ENCODE measurements at places on chromosomes 5 and 9.

GRCh38 chr9:4661165-4661564 lies 929 bp upstream of the PLPP6 start:
- DNase-seq: no peak

GRCh38 chr5:176466245-176466871 lies 18.2 kb downstream of the FAF2 start:
- peak; percentile 43 for DNase-seq

DNA sequence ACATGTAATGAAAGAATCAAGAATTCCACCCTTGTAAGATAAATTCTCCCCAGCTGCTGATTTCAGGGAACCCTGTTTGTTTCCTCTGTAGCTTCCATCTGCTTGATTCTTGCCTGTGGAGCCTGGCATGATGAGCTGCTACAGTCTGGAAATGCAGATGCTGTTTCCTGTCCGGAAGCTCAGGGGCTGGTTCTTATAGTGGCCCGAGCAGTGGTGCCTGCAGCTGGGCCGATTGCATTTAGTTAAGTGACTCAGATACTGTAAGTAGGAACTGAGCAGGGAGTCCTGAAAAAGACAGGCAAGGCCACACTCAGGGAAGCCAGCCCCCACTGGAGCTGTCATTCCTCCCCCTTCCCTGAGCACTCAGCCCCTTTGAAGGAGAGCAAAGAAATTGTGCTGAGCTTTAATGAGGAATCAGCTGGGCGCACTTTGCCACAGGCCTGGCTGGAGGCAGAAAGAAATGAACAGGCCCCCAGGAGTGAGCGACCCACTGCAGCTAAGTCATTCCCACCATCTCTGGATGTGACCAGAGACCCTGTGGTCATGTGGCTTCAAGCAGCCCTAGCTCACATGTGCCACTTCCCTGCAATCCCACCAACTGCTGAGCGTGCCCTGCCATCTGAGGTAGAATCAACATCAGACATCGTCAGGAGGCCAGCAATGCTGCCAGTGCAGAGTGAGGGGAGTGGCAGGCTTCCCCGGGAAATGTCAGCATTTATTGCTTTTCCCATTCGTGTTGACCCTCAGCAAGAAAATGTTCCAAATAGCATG lies 206.0 kb upstream of the WWC1 start:
- no peak for DNase-seq

- DNase-seq: peak; percentile 18
Measured at GRCh38 chr5:95284572-95285408, at the start of gene MCTP1. MCTP1 (minus strand) TSS chr5:95285094.

- no peak for DNase-seq
Measured at GRCh38 chr9:127746959-127747569, 12.0 kb upstream of the TOR2A start.

- DNase-seq: no peak
Measured at GRCh38 chr5:140011297-140011802, 31.7 kb downstream of the NRG2 start.

DNA sequence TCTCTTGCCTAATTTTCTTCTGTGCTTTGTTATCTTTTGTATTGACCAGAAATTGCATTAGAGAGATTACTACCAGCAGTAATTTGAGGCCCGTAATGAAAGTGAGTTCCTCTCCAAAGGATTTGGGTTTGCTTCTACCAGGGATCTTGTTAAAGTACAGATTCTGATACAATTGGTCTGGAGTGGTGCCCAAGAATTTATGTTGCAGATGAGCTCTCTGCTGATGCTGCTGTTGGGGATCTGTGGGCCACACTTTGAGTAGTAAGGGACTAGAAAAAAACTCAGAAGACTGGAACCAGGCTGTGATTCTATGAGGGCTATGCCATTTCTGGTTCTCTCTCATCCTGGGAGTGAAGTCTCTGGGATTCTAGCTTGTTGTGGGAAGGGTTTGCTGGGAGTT lies 192.2 kb downstream of the SEC61B start:
- no peak for DNase-seq

GRCh38 chr5:116448450-116448849 lies 126.2 kb downstream of the SEMA6A start:
- DNase-seq: no peak

DNA sequence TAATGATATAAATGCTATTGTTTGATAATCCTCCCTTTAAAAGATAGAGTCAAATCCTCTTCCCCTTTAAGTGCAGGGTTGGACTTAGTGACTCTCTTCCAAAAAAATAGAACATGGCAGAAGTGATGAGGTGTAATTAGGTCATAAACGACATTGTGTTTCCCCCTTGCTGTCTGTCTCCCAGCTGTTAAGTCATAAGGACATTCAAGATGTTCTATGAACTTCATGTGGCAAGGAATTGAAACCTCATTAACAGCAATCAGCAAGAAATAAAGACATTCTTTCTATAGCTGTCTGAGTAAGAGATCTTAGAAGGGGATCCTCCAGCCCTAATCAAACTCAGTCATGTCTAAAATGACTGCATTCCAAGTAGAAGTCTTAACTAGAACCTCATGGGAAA lies 3.3 kb upstream of the SLC25A46 start:
- DNase-seq: no peak

DNA sequence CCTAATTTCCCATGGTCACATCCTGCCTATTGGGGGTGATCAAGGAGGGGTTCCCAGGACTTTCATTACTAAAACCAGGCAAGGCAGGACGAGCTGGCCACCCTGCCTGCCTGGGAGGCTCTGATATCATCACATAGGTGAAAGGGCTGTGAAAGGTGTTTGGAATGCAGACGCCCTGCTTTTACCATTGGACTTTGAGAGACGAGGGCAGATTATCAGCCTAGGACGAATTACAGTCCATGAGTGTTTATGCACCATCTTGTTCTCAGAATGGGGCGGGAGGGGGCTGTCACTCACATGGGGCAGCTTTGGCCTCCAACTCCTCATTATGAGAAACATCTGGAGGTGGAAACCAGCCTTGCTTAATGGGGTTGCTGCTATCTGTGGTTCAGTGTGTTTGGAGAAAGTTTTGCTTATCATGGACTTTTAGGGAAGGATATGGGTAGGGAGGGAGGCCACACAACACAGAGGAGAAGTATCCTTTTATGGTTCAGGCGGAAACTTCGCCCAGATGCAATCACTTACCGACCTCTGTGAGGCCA lies 69.8 kb upstream of the UBTD2 start:
- no peak for DNase-seq

DNA sequence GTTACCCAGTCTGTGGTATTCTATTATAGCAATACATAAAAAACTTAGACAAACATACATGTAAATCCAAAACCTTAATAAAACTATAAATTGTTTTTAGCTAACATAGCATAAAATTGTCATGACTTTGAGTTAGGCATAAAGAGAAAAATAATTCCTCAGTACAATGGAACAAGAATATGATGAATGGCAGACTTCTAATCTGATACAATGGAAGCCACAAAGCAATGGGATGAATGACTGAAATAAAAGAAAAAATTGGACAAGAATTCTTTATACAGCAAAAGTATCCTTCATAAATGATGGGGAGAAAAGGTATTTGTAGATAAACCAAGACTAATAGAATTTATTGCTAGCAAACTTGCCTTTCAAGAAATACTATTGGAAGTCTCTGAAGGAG lies 524.2 kb downstream of the GABRG2 start:
- DNase-seq: no peak

GRCh38 chr5:66436721-66437120 lies 159.5 kb upstream of the MAST4 start:
- peak; percentile 37 for DNase-seq

DNA sequence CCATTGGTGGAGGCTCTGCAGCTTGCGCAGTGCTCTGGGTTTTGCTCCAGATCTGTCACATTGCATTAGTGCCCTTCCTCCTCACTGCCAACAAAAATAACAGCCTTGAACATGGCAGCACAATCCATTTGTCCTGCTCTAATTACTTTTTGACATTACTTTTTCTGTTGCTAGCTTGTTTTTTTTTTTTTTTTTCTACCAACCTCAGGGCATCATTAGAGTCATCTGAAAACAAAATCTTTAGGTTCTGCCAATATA lies 117.5 kb upstream of the NR5A1 start:
- no peak for DNase-seq

DNA sequence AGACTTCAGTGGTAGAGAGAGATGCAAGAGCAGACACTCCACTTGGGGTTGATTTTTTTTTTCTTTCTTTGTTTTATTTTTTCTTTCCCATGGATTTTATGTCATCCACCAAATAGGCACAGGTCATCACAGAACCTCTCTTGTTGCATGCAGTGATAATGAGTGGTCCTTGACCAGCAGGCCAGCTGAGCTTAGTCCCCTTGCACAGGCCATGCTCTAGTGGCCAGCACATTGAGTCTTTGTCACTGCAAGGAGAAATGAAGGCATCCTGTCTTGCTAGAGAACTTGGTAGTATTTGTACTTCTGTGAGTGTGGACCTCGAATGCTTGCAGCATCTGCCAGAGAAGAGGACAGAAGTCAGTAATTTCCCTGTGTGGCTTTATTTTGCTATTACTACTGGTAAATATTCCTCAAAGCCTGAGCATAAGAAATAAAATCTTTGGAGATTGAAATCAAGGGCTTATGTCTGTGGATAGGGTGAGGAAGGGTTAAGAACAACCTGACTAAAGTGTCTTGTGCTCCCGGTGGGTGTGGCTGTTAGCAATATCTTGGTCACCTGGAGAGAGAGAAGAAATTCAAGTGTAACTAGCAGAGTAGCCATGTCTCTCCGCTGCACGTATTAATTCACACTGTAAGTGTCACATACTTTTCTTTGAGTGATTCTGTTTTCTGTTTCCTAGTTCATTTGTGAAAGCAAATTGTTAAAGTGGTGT lies 45.3 kb upstream of the NCS1 start:
- no peak for DNase-seq

DNA sequence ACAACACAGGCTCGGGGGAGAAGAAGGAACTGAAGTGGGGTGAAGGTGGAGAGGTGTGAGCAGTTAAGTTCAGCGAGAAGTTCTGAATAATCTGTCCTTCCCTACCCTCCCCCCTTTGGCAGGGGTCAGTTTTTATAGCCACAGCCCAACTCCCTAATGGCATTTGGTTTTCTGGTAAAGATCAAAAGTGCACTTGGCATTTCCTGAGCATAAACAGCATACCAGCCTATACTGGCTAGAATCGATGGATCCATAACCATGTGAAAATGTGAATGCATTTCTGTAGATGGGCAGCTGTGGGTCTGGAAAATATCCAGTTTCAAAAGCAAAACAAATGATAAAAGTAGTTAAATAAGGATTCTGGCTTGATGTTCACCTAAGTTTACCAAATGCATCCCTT lies 410.9 kb downstream of the PLK2 start:
- DNase-seq: no peak

DNA sequence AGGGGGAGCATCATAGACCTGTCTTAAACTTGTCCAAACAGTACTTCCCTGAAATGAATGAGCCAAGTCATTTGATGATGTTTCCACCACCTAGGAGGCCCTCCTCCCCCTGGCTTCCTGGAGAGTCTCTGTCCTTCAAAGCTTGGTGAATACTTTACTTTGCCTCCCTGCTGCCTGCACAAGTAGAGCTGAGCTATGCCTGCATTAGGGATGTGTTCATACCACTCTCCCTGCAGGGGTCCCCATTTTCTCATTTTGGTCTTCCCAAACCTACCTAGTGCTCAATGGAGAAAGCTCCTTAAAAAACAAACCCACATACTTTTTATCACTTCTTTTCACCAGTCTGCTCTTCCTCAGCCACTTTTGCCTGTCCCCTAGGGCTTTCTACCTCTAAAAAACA lies 7.7 kb downstream of the CCNI2 start:
- DNase-seq: peak; percentile 52

- DNase-seq: no peak
Measured at GRCh38 chr9:99103901-99104458, 933 bp upstream of the TGFBR1 start.

DNA sequence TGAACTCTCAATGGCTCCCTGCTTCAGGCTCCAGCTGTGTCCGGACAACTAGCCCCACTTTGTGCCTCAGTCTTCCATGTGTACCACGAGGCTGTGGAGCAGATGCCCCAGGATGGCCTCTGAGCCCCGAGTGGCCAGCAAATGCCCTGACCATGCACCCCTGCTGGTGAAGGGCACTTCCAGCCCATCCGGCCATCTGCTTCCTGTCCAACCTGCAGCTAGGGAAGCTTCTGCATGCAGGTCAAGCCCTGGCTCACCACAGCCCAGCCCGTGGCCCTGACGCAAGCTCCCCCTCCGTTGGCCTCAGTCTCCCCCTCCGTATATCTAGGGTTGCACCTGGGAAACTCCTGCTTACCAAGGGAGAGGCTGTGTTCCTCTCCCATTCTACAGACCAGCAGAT lies 4.8 kb downstream of the NINJ1 start:
- no peak for DNase-seq

- DNase-seq: peak; percentile 76
Measured at GRCh38 chr5:431001-431710, 11.8 kb upstream of the EXOC3 start.

GRCh38 chr5:159971931-159972461 lies 36.9 kb upstream of the TTC1 start:
- DNase-seq: no peak

DNA sequence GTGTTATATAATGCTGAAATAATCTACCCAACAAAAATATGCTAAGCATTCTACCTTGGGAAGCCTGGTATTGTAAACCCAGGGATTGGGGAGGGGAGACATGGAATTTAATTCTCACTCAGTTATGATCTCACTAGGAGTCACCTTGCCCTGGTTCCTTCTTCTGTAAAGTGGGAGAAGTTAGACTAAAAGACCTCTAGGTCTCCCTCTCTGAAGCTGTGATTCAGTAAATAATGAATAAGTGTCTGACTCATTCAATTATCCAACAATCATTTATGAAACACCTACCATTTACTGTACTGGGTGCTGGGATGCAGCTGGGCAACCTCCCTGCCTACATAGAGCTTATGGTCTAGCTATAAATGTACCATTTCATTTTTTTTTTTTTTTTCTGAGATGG lies 20.2 kb upstream of the SPARC start:
- DNase-seq: no peak

DNA sequence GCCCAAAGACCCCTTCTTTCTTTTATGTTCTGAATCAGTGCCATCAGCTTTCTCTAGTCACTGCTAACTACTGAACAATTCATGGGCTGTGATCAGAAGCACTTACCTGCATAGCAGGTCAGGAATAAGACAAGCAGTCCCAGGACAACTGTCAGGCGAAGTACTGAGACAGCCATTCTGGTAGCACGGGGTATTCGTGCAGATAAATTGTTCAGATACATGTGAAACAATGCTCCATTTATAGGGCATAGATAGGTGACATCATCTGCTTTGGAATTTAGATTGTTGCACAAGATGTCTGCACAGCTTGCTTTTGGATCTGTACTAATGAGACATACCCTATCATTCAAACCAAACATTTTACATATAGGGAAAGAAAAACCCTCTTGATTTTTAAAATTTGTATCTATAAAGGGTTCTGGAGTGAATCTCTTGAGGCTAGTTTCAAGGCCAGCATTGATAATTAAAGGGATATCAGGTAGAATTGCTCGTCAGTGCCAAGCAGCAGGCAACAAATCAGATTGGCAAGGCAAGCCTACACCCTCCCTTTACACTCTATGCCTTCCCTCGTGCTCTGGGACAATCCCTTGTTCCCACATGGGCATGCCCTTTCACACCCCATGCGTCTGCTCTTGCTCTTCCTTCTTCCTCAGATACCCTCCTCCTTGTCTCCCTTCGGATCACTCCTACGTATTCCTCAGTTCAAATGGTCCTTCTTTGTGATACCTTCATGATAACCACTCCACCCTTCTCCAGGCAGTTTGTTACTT lies at the start of gene C5orf46:
C5orf46 (minus strand) TSS at position 213 of the 770 bp plus-strand sequence; CDS start at position 176, 37 bp downstream.
- no peak for DNase-seq

GRCh38 chr5:154107756-154108155 lies 69.0 kb downstream of the MFAP3 start:
- no peak for DNase-seq

Measured in hematopoietic multipotent progenitor cell treated with erythropoietin and hydrocortisone succinate and interleukin-3 and kit ligand, for 6 days (in vitro differentiated cells).